Epithelial cell of proximal tubule (primary cell): ENCODE measurements at places on chromosomes 11 and 22.

GRCh38 chr11:70402685-70403084 is 4.4 kb downstream of the CTTN start:
- no peak for DNase-seq

DNA sequence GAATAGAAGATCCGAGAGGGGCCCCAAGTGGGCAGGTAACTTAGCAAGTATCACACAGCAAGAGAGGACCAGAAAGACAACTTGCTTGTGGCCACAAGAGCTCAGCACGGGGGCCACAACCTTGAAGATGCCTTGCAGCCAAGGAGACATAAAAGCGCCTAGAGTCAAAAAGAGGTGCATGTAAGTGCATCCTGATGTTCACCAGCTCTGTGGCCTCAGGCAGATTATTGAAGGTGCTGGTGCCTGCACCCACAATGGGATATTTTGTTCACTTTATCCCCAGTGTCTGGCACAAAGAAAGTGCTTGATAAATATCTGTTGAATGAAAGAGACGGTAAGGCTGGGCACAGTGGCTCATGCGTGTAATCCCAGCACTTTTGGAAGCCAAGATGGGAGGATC is 106.0 kb upstream of the ASPHD2 start:
- no peak for DNase-seq

- DNase-seq: no peak
Measured at GRCh38 chr11:29634244-29634643, 382.6 kb downstream of the KCNA4 start.

GRCh38 chr22:43114958-43115357 is 4.4 kb downstream of the BIK start:
- DNase-seq: no peak
